ENCODE measurements at places on chromosomes 16 and 17.

DNA sequence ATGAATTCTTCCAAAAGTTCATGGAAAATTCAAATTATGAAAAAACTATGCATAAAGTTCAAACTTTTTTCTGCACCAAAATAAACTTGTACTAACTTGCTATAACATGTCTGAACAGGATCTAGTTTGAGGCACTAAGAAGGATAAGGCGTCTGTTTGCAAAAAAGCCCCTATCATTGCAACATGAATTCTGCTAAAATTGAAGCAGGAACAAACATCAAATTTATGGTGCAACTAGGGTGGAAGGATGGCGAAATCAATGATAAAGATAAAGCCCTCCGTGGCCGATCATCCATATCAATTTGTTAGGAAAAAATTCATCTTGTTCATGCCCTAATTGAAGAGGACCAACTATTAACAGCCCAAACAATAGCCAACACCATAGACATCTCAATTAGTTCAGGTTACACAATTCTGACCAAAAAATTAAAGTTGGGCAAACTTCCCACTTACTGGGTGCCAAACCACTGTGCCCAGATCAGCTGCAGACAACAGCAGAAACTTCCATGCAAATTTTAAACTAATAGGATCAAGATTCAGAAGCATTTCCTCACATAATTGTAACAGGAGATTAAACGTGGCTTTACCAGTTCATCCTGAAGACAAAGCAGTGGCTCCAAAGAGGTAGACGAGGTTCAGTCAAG lies 12.9 kb downstream of the IL21R start:
- no peak for DNase-seq

GRCh38 chr17:41536741-41537613 lies 8.9 kb upstream of the KRT19 start:
- DNase-seq: no peak

DNA sequence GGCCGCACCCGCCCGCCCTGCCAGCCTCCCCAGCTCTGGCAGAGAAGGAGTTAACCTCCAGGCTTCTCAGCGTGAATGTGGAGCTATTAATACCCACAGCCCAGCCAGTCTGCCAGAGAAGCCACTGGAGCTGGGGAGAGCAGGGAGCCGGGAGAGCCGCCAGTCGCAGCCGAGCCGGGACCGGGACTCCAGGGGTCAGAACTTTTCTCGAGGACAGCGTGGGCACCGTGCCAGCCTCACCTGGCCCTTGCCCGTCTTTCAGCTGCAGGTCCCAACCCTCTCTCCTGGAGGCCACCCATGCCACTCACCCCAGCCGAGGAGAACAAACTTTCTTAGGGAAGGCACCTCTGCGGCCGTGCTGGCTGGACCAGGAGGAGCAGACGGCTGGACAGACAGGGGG lies 33.8 kb upstream of the SBK1 start:
- no peak for DNase-seq

DNA sequence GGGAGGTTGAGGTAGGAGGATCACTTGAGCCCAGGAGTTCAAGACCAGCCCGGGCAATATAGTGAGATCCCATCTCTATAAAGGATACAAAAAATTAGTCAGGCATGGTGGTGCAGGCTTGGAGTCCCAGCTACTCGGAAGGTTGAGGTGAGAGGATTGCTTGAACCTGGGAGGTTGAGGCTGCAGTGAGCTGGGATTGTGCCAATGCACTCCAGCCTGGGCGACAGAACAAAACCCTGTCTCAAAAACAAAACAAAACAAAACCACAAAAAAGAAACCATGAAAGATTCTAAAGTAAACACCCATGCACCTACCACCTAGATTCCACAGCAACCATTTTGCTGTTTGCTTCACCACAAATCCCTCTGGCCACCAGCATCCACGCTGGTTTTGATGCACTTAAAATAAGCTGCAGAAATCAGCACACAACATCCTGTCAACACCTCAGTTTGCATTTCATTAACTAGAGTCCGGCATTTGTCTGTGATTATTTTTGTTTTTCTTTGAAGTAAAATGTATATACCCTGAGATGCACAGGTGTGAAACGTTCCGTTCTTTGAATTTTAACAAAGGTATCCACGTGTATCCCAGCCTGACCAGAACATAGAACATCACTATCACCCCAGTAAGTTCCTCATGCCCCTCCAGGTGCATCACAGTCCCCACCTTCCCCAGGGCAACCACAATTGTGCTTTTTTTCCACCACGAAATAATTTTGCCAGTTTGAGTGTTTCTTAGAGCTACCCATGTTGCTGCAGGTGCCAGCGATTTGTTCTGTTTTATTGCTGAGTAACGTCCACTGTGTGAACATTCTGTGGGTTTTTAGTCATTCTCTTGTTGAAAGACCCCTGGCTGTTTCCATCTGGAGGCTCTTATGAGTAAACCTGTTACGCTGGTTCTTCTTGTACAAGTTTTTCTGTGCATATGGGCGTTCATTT lies 191.5 kb downstream of the SEC14L1 start:
- no peak for DNase-seq

DNA sequence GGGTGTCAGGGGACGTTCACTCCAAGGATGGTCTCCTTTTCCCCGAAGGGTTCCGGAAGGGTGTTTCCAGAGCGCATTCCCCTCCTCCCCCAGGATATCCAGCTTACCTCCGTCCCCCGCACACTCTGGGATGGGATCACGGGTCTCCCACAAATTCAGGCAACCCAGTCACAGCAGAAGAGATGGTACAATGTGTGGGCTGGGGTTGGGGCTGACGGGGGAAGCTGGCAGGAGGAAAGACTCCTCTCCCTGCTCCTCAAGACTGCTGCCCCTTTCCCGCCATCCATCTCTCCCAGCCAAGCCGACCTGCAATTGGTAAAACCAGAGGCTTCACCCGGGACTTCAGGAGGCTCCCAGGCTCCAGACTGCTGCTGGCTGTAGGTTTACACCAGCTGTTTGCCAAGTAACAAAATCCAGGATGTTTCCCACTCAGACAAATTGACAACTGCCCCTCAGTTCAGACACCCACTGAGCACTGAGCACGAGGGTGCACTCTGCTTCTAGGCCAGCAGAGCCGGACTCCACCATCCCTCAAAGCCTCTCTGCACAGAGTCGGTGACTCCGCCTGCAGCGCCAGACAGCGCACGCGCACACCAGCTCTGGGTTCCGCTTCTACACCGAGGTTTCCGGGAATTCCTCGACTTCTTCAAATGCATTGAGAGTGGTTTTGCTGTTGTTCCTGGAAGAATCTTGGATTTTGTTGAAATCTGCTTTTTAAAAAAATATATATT lies 37.7 kb downstream of the ASPA start:
- no peak for DNase-seq

- DNase-seq: no peak
Observed at GRCh38 chr17:64742326-64742725, 80.2 kb upstream of the SMURF2 start.

DNA sequence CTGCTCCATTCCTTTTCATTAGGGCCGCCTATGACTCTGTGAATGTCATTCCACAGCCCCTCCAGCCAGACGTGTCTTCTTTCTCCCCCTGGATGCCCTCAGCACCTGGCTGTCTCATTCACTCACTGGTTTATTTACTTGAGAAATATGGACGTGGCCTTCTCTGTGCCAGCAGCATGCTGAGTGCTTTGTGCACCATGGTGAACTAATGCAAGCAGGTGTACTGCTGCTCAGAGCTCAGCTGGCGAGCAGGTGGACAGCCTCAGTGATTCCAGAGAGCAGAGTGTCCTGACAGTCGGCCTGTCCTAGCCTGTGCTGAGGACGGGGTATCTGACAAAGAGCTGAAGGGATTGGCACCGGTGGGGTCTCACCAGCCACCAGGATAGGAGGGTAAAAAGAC lies 96.7 kb downstream of the GNAO1 start:
- DNase-seq: no peak

GRCh38 chr16:49503256-49504022 lies 129.8 kb downstream of the C16orf78 start:
- DNase-seq: no peak

- DNase-seq: no peak
Observed at GRCh38 chr17:47287639-47288038, 34.0 kb downstream of the ITGB3 start.

GRCh38 chr16:16933861-16934260 lies 536.9 kb downstream of the XYLT1 start:
- no peak for DNase-seq

- no peak for DNase-seq
Observed at GRCh38 chr16:89395150-89396142, 94.9 kb downstream of the ANKRD11 start.

Data from activated CD8-positive, alpha-beta memory T cell treated with anti-CD3 and anti-CD28 coated beads for 4 hours (primary cell).